H9 (cell line): ENCODE measurements at places on chromosomes 7 and 10.

DNA sequence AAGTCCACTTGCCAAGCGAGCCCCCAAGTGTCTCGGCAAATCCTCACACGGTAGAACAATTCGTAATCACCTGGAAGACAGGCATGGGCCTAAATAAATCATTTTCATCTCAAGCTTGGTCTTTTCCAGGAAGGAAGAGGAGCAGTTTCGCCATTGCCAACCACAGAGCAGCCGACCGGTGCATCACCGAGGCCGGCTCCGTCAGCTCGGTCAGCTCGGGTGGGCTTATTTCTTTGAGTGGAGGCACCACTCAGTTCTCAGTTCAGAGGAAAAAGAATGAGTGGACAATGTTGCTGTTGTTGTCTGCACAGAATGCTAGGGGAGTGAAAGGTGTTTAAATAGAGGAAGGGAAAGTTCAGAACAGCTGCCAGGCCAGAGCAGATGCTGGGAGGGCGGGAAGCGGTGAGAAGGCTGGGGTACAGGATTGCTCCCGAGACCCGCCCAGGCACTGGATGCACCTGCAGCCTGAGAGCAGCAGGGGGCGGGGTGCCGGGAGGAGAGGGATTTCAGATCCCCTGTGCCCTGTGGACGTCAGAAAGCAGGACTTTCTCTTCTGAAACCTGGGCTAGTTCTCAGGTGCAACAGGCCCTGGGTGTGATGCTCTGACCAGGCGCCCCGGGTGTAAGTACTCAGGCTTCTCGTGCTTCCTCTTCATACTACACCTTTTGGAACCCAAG lies 17.7 kb upstream of the IGFBP3 start:
- peak; percentile 74 for DNase-seq

DNA sequence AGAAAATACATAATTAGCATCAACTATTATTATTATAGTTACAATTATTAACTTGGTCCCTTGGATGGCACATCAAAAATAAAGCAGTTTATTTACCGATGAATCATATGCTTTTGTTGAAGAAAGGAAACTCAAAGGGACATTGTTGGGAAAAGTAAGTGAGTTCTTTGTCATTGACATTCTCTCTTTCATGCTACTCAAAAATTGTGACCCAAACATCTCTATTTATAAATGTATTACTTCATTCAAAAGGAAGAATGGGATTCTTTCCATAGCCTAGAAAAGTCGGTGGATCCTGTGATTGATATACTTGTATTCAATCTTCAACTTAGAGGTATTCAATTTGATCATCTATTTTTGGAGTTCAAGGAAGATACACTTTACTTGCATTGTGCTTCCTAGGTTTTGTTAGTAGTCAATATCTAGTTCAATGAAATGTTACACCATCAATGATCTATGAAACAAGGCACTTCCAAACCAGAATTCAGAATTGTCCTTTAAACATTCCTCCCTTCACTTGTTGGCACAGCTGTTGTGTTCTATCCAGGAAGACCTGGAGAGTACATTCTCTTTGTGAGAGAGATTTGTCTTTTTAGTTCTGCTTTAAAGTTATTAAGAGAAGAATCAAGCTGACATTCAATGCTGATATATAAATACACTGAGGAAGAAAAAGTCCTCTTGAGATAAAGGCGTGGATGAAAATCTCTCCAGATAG lies 235.2 kb downstream of the TMEM26 start:
- no peak for DNase-seq

DNA sequence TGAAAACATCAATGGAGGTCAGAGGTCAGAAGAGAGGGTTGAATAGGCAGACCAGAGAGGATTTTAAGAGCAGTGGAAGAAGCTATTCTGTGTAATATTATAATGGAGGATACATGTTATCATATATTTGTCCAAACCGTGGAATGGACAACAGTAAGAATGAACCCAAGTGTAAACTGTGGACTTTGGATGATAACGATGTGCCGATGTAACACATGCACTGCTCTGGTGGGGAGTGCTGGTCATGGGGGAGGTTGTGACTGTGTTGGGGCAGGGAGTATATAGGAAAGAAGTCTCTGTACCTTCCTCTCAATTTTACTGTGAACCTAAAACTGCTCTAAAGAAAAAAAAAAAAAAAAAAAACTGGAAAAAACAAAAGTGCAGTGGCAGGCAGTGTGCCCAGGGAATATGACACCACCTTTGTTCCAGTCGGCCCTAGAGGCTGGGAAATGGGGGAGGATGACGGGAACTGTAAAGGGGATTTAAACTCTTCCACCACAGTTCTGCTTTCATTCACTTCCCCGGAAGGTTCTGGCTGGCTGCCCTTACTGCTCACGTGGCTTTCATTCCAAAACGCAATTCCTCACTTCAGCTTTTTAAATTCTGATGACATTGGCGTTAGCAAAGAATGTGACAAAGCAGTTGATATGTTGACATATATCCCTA lies 113.7 kb upstream of the ANKRD1 start:
- no peak for DNase-seq

GRCh38 chr7:123797673-123798531 lies 47.1 kb upstream of the HYAL4 start:
- DNase-seq, result no peak

DNA sequence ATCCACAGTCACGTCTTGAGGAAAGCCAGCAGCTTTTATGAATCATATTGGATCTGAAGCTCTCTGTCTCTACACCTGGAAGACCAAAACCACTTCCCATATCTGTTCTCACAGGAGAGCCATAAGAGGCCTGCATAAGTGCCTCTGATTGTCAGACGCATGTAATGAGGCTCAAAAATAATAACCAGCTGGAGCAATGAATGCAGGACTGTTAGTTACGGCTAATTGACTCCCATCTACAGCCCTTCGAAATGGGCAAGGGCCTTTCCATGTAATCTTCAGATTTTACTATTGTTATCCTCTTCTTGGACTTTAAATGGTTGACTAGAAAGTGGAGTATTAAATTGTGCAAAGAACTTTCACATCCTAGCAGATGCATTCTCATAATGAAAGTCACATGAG lies 4.4 kb upstream of the SEMA3C start:
- no peak for DNase-seq

GRCh38 chr7:43791665-43792064 lies 33.2 kb downstream of the BLVRA start:
- DNase-seq, result no peak

- no peak for DNase-seq
These were observed 92.4 kb downstream of the TPST1 start for GRCh38 chr7:66297579-66297978.

GRCh38 chr10:112619556-112619955 lies 172.5 kb downstream of the VTI1A start:
- no peak for DNase-seq

GRCh38 chr7:140691376-140692045 lies 5.0 kb upstream of the NDUFB2 start:
- peak; percentile 57 for DNase-seq

- no peak for DNase-seq
These were observed 3.2 kb upstream of the ZNF789 start for GRCh38 chr7:99469381-99470065.

DNA sequence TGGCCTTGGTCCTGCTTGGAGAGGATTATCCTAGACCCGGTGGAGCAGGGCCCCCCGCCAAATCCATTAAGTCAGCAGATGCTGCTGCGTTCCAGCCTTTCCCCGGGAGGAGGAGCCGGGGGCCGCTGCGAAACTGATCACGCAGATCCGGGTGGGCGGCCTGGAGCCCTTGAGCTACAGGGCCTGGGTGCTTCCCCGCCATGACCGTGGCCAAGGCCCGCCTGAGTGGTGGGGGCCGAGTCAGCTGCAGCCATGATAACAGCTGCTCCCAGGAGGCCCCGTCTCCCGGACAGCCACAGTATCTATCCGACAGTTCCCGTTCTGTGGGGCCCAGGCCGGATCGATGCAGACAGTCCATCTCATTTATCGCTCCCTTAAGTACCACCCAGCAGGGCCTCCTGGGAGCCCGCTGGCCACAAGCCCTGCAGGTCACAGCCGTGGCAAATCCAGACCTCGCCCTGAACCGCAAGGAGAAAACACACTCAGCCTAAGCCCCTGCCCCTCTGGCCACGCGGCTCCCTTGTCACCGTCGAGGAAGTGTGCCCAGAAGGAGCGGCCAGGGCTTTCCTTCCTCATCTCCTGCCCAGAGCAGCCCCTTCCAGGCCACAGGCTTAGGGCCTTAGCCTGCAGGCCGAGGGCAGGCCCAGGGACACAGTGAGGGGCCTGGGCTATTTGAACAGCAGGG lies 34.4 kb upstream of the SLC29A4 start:
- no peak for DNase-seq

DNA sequence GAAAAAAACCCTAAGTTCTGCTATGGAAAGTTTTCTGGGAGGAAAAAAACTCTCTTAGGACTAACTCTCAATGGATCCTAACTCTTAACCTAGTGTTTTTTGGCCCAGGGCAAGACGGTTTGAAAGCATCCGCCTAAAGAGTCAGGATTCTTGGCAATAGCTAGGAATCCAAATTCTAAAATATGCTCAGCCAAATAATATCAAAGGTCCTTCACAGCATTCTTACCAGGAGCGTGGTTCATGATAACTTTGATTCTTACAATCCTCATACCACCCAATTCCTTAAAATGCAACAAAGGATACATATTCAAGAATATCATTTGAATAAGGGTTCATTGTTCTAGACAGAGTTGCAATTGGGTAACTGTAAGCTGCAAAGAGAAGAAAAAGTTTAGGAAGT lies 21.3 kb downstream of the CPA1 start:
- no peak for DNase-seq

DNA sequence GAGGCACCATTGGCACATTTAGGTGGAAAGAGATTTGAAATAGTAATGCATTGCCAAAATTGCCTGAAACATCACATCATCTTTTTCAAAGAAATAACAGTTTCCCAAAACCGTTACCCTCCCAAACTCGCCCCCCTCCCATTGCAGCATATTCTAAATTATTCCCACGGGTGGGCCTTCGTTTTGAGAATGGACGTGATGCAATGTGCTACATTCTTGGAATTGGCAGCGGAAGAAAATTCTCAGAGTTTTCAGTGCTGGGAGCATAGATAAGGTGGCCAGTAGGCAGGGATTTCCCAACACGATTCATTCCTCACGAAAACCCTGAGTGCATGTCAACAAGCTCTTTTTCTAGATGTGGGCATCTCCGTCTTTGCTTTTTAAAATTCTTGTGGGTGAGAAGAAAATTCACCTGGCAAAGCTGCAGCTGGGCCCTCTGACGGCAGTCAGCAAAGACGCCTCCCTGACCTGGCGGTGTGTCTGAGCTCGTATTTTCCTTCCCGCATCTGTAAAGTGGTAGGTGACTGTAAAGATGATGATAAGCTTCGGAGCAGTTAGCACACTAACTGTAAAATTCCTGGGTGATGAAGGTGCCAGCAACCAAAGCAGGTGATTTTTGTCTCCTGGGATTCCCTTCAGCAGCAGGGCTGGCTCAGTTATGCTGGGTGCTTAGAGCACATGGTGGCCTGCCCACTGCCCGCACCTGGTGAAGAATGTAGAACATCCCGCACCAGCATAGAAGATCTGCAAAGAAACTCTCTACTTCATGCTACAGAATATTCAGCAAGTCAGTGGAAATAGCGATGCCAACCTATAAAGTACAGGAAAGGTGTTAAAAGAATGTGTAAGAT lies 141.9 kb upstream of the KLF6 start:
- no peak for DNase-seq

DNA sequence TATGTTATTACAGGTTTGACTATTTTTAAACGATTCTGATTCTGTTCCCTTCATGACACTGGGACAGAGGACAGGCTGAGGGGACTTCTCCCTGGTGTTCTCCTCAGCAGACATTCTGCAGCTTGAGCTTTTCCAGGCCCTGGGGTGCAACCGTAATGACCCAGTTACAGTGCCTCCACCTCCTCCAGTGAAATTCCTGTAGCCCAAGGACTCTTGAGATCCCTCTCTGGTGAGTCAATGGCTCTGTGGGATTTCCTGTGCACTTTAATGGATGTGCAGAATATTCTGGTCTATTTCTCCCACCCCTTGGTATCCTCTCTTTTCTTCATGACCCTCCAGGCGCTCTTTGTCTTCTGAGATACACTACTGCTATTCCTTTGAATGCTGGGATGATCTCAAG lies 319.3 kb downstream of the INHBA start:
- DNase-seq, result no peak

DNA sequence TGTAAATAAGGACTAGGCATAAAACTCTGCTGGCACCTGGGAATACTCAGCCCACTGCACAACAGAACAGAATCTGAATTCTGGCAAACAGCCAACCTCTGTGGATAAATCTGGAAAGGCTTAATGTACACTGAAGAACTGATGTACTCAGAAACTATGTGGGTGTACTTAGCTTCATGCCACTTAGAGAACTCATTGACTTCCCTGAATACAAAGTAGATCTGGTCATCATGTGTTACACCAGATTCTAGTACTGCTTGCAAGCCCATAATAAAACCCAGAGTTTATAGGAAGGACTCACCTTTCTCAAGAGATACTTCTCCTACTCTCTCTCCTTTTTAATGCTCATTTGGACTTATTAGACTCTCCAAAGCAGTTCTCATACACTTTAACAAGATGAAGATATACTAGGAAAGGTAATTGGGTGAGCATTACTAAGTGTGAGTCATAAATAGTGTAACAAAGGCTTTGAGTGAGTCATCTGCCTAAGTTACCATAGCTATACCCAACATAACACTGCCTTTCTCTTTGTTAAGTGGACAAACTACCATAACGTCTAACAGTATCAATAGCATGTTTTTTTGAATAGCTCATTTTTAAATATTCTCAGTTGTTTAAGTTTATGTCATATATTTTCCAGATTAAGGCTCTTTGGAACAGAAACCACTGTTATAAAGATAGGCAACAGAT lies 309.1 kb downstream of the MDFIC start:
- no peak for DNase-seq

GRCh38 chr10:80464557-80465450 lies 10.7 kb downstream of the TSPAN14 start:
- peak; percentile 91 for DNase-seq

GRCh38 chr7:128863433-128863989 lies 855 bp downstream of the ATP6V1F start:
- peak; percentile 71 for DNase-seq

DNA sequence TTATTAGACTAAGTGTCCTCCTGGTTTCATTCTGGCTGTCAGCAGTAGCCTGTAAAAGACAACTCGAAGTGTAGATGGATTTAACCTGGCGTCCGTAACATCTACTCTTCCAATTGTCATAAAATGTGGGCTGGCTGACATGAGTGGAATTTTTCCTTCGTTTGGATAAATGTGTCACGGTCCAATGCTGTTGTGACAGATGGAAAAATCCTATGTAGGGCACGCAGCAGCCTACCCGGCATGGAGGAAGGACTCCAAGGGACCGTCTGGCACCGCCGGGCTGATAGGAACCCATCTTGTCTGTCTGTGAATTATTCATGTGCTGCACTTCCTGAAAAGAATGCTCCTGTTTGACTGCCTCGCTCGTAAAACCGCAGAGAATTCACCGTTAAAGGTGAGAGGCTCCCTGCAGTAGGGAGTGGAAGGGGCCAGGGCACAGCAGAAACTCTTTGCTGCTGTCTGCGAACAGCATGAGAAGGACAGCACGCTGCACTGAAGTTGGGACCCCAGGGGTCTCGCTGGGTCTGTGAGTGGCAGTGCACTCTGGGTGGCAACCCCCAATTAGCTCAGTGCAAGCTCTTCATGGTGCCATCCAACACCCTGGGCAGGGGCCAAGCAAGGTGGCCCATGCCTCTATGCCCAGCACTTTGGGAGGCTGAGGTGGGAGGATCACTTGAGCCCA lies 1.6 kb upstream of the ORAI2 start:
- DNase-seq, result peak; percentile 41
